Activated CD4-positive, alpha-beta T cell treated with anti-CD3 and anti-CD28 coated beads for 48 hours (primary cell): ENCODE measurements at places on chromosomes 4 and X.
A peak's percentile ranks its signal among the peaks of the same experiment; 100 is the strongest.

DNA sequence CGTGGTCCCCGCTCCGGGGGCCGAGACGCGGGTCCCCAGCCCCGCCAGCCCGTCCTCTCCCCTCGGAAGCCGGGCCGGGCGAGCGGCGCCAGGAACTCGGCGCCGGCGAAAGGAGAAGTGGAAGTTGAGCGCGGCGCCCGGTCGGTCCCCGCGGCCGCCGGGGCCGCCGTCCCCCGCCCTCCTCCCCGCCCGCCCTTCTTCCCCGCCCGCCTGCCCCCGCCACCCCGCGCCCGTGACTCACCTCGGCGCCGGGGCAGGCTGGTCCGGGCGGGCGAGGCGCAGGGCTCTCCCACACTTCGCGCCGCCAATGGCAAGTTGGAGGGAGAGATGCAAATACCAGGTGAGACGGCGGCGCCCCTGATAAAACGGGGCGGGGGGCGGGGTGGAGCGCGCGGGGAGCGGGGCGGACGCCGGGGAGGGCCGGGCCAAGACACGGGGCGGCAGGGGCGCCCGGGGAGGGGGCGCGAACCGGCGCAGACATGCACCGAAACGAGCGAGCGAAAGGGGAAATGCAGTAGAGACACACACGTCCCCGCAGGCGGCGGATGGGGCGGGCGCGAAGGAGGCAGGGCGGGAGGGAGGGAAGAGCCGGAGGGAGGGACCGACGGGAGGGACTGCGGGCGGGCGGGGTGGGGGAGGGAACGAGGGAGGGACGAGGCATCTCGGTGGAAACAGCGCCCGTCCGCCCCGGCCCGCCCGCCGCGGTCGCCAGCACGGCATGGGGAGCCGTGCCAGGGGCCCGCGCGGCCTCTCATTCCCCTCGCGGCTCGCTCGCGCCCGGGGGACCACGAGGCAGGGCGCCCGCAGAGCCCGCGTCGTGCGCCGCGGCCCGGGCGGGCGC is at the start of gene ELF4:
Gene ELF4, minus strand, starts transcription at position 119 of the 841 bp plus-strand sequence. CDS start 29,167 bp downstream, outside the sequence.
- DNase-seq: peak; percentile 61

- no peak for DNase-seq
Observed at GRCh38 chr4:140764785-140765392, 8.7 kb upstream of the TBC1D9 start.

DNA sequence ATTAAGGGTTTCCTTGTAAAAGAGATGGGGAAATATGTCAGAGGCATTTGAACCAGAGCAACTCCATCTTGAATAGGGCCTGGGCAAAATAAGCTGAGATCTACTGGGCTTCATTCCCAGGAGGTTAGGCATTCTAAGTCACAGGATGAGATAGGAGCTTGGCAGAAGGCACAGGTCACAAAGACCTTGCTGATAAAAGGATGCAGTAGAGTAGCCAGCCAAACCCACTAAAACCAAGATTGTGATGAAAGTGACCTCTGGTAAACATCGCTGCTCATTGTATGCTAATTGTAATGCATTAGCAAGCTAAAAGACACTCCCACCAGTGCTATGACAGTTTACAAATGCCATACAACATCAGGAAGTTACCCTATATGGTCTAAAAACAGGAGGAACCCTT is 1390.3 kb downstream of the RAPGEF2 start:
- DNase-seq: no peak

- peak; percentile 46 for DNase-seq
Observed at GRCh38 chr4:98601708-98602107, 56.7 kb downstream of the TSPAN5 start.

- peak; percentile 52 for DNase-seq
Observed at GRCh38 chr4:56817840-56818491, 3.5 kb downstream of the SPINK2 start.

DNA sequence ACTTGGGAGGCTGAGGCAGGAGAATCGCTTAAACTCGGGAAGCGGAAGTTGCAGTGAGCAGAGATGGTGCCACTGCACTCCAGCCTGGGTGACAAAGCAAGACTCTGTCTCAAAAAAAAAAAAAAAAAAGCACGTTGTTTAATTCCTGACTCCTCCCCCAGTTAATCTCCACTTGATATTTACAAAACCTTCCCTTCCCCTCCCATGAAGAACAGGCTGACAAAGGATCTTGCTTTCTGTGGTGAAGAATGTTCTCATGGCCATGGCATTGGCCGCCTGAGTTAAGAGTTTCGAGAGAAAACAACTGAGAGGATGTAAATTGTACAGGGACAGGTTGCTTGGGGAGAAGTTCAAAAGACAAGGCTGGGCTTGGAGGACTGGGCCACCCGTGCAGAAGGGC is 168.2 kb upstream of the BCOR start:
- no peak for DNase-seq
